ENCODE measurements at places on chromosomes 2 and 18. TPM values are rescaled to one million over a fixed set of nuclear protein-coding genes. Genes with fewer than 3 reads are reported as not detected.

DNA sequence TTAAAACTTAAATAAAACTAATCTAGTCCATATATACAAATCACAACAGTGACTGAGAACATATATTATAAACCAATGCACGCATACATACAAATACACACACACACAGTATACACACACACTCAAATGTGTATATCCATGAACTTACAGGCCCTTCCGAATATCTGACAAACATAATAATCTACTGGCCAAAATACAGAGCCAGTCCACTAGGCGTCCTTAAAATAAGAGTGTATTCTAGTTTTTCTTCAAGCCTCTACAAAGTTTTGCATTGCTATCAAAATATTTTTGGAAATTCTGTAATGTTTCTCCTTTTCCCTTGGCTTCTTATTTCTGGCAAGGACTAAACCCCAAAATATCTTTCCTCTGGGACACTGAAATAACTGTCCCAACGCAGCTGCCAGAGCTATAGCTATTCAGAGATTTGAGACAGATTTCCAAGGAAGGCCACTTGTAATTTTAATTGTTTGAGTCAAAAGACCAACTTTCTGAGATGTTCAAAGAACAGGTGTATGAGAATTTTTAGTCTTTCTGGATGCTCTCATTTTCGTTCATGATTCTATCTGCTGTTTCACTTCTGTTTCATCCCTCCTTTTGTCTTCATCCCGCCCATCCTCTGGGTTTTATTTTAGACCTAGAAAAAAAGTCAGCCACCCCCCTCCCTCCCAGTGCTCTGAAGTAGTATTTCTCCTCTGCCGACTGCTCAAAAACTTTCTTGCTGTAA lies 24.1 kb upstream of the SP3 start:
- H3K36me3 ChIP-seq = no peaks in the 10 kb centered on the region
- H3K4me3 ChIP-seq = no peak overlapping the region
- no peaks in the 10 kb centered on the region for H3K27me3 ChIP-seq
- H3K4me1 ChIP-seq = peaks cover 53% of the 10 kb centered on the region
- peak overlapping the region; percentile 13 for H3K27ac ChIP-seq

DNA sequence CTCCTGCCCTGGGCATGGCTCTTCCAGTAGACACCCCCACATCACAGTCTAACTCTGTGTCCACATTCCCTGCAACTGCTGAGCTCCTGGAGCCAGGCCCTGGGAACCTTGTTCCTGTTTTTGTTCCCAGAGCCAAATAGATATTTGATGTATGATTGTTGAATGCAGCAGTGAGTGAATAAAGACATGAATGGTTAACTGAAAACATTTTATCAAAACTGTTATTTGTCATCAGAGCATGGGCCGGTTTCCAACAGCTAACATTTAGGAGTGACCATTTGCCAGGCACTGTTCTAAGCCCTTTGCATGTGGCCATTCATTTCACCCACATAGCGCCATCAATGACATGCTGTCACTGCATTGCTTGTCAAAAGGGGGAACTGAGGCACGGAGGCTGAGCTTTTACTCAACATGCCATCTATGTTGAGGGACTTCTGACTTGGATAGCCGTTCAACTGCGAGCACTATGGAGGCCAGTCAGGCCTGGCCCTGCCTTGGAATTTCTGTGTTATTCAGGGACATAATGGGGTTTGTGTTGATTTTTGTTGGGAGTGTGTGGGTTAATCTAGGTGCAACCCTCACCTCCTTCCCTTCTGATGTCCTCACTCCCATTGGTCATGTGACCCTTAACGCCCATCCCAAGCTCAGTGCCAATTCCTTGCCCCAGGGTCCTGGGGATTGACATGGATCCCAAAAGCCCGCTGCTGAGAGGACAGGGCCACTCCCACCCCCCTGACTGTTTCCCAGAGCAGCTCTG lies 12.6 kb downstream of the IL1R1 start:
- H3K4me3 ChIP-seq = no peak overlapping the region
- no peaks in the 10 kb centered on the region for H3K27me3 ChIP-seq
- no peak overlapping the region for H3K27ac ChIP-seq

DNA sequence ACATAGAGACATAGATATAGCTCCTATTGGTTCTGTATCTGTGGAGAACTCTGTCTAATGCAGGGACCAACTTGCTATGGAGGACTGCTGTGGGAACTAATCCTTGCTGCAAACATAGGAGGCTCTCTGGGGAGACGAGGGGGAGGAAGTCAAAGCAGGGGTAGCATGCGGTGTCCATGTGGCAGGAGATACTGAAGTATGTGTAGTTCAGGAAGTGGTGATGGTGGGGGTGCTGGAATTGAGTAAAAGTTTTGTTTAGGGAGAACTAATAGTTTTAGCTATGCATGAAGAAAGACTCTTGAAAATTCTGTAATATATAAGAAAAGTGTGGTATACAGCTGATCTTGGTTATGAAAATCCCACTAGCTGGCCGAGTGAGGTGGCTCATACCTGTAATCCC lies 62.0 kb downstream of the ANKRD44 start:
- H3K27me3 ChIP-seq = no peaks in the 10 kb centered on the region
- no peaks in the 10 kb centered on the region for H3K36me3 ChIP-seq
- H3K4me1 ChIP-seq = peaks cover 63% of the 10 kb centered on the region
- DNase-seq = no peak
- peak overlapping the region; percentile 58 for H3K27ac ChIP-seq
- H3K4me3 ChIP-seq = no peak overlapping the region

- H3K27me3 ChIP-seq = no peaks in the 10 kb centered on the region
- DNase-seq = no peak
- H3K36me3 ChIP-seq = no peaks in the 10 kb centered on the region
- no peak overlapping the region for H3K27ac ChIP-seq
- H3K4me3 ChIP-seq = no peak overlapping the region
- H3K4me1 ChIP-seq = peaks cover 36% of the 10 kb centered on the region
These were observed 116.6 kb downstream of the PTPRM start for GRCh38 chr18:7683753-7684152.

- no peak for DNase-seq
- peaks cover 22% of the 10 kb centered on the region for H3K36me3 ChIP-seq
- no peaks in the 10 kb centered on the region for H3K4me1 ChIP-seq
- no peak overlapping the region for H3K4me3 ChIP-seq
- no peaks in the 10 kb centered on the region for H3K27me3 ChIP-seq
These were observed 21.5 kb downstream of the WDR43 start for GRCh38 chr2:28915939-28916338.

DNA sequence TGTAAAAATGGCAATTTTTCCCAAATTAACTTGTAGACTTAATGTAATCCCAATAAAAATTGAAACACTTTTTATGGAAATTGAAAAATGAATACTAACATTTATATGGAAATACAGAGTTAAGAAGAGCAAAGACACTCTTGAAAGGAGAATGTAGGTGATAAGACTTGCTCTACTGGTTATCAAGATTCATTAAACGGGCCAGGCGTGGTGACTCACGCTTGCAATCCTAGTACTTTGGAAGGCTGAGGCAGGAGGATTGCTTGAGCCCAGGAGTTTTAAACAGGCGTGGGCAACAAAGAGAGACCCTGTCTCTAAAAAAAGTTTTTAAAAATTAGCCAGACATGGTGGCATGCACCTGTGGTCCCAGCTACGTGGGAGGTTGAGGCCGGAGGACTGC lies 29.5 kb upstream of the ZNF396 start:
- no peaks in the 10 kb centered on the region for H3K27me3 ChIP-seq
- DNase-seq = no peak
- peaks cover 3% of the 10 kb centered on the region for H3K36me3 ChIP-seq
- no peak overlapping the region for H3K27ac ChIP-seq
- no peak overlapping the region for H3K4me3 ChIP-seq

The RANBP2 gene
- total RNA-seq = 52.7 TPM

DNA sequence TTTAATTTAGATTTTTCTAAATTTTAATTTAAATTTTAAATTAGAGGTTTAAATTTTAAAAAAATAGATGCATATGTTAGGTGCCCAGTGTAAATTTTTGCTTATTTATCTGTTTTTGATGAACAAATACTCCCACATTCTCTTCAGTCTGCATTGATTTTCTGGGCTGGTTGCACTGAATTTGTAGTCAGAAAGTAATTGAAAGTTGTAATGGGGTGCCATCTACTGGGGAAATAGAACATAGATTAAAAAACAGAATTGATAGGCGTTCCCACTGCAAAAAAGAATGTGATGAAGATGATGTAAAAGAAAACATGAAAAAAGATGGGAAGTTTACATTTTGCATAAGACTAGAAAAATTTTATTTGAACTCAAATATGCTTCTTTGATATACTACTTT lies 51.7 kb upstream of the CCDC85A start:
- no peak overlapping the region for H3K4me3 ChIP-seq
- peaks cover 5% of the 10 kb centered on the region for H3K27me3 ChIP-seq
- H3K4me1 ChIP-seq = no peaks in the 10 kb centered on the region
- no peaks in the 10 kb centered on the region for H3K36me3 ChIP-seq

The THUMPD2 gene
- total RNA-seq = 7.7 TPM

- no peaks in the 10 kb centered on the region for H3K4me1 ChIP-seq
- peaks cover 7% of the 10 kb centered on the region for H3K27me3 ChIP-seq
- H3K36me3 ChIP-seq = no peaks in the 10 kb centered on the region
These were observed 144.9 kb upstream of the TWIST2 start for GRCh38 chr2:238703053-238703415.

The UGT1A4 gene
- total RNA-seq = not detected

- H3K27ac ChIP-seq = no peak overlapping the region
- no peaks in the 10 kb centered on the region for H3K27me3 ChIP-seq
- no peak overlapping the region for H3K4me3 ChIP-seq
- no peaks in the 10 kb centered on the region for H3K36me3 ChIP-seq
- peaks cover 12% of the 10 kb centered on the region for H3K4me1 ChIP-seq
- DNase-seq = no peak
These were observed 134.8 kb upstream of the NCK2 start for GRCh38 chr2:105609746-105610402.

GRCh38 chr2:135096665-135097446 lies 44.8 kb downstream of the RAB3GAP1 start:
- DNase-seq = no peak
- no peaks in the 10 kb centered on the region for H3K27me3 ChIP-seq
- peak overlapping the region; percentile 39 for H3K27ac ChIP-seq
- H3K36me3 ChIP-seq = peaks cover 6% of the 10 kb centered on the region

All from chondrocyte (in vitro differentiated cells).